ENCODE measurements at places on chromosomes 1 and 21. TPM values are rescaled to one million over a fixed set of nuclear protein-coding genes. Genes with fewer than 3 reads are reported as not detected.
A peak's percentile ranks its signal among the peaks of the same experiment; 100 is the strongest.

TUFT1 gene
- not detected for polyA plus RNA-seq

UTS2 gene
- not detected for polyA plus RNA-seq

RIPPLY3 gene
- not detected for polyA plus RNA-seq

ADAMTS1 gene
- not detected for polyA plus RNA-seq

SNAP47 gene
- polyA plus RNA-seq: 45.9 TPM

AUNIP gene
- polyA plus RNA-seq: not detected

- peaks cover 78% of the 10 kb centered on the region for H3K4me1 ChIP-seq
- no peaks in the 10 kb centered on the region for H3K36me3 ChIP-seq
- no peak overlapping the region for H3K4me3 ChIP-seq
Observed at GRCh38 chr1:41655632-41656031, 171.1 kb upstream of the EDN2 start.

DNA sequence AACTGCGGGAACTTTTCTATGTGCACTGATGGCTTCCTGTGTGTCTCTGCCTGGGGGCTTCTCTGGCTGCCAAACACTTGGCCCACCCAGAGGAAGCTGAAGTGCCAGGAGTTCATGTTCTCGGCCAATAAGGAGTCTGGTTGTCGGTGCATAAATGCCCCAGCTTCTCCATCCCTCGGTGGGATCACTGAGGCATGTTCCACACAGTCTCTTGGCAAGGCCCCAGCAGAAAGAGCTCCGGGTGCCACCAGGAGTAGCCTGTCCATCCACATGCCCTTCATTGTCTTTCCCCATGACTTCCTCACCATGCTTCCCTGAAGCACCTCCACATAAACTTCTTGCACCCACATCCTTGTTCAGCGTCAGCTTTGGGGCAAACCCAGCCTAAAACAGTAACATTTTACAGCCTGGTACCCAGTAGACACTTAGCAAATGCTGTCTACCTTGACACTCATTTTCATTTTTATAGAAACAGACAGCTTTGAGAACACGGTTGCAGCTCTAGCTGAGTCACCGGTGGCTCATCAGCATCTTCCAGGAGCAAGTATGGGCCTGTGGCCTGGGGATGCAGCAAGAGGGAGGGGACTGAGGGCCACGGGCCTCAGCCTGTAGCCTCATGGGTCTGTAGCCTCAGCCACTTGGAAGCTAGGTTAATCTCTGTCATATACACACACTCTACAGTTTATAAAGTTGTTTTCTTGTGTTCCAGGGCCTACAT is 14.8 kb upstream of the CDCP2 start:
- H3K4me1 ChIP-seq: no peaks in the 10 kb centered on the region
- DNase-seq: no peak

GRCh38 chr21:36134803-36135390 is at the start of gene CBR3:
CBR3 (plus strand) TSS chr21:36135079; CDS start chr21:36135193, 114 bp downstream.
- peak; percentile 35 for DNase-seq
- peak within 1 kb of the TSS; percentile 92 for H3K4me3 ChIP-seq
- no peaks in the 10 kb centered on the region for H3K27me3 ChIP-seq
- H3K27ac ChIP-seq: peak within 1 kb of the TSS; percentile 89
- H3K36me3 ChIP-seq: peaks cover 7% of the 10 kb centered on the region
- H3K4me1 ChIP-seq: peaks cover 41% of the 10 kb centered on the region

- no peaks in the 10 kb centered on the region for H3K4me1 ChIP-seq
- no peak overlapping the region for H3K4me3 ChIP-seq
- no peak for DNase-seq
Observed at GRCh38 chr1:163063143-163063542, 6.0 kb upstream of the RGS4 start.

GRCh38 chr1:83769594-83770318 is 229.2 kb downstream of the TTLL7 start:
- no peak overlapping the region for H3K4me3 ChIP-seq
- peaks cover 8% of the 10 kb centered on the region for H3K27me3 ChIP-seq
- H3K4me1 ChIP-seq: peaks cover 10% of the 10 kb centered on the region
- no peak overlapping the region for H3K27ac ChIP-seq
- DNase-seq: no peak
- no peaks in the 10 kb centered on the region for H3K36me3 ChIP-seq

DNA sequence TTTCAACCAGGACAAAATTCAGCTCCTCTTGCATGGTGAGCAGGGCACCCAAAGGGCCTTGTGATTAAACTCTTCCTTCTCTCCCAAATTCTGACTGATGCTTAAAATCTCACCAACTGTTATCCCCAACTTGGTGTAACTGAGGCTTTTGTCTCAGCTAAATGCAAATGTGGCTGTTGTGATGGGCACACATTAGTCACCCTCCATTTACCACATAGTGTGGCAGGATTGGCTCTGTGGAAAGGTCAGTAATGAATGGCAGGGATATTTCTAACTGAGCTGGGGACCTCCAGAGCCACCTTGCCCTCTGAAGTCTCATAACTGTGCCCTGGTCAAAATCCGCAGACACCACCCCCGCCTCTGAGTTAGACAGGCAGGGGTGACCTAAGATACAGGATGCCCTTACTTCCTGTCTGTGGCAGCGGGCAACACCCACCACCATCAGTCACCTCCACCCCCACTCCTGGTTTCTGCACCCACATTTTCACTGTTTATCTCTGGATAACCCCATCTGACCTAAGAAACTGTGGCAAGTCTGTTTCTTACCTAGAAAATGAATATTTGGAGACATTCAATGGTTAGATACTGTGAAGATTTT is 25.4 kb upstream of the RGS16 start:
- peak overlapping the region; percentile 81 for H3K27ac ChIP-seq
- peak overlapping the region; percentile 63 for H3K4me3 ChIP-seq
- H3K27me3 ChIP-seq: no peaks in the 10 kb centered on the region
- H3K36me3 ChIP-seq: no peaks in the 10 kb centered on the region
- H3K4me1 ChIP-seq: peaks cover 50% of the 10 kb centered on the region
- DNase-seq: peak; percentile 46
